ENCODE measurements at places on chromosomes 6 and 20.
A peak's percentile ranks its signal among the peaks of the same experiment; 100 is the strongest.

GRCh38 chr6:27830212-27830599 lies 82.0 kb downstream of the OR2B2 start:
- no peak for DNase-seq

DNA sequence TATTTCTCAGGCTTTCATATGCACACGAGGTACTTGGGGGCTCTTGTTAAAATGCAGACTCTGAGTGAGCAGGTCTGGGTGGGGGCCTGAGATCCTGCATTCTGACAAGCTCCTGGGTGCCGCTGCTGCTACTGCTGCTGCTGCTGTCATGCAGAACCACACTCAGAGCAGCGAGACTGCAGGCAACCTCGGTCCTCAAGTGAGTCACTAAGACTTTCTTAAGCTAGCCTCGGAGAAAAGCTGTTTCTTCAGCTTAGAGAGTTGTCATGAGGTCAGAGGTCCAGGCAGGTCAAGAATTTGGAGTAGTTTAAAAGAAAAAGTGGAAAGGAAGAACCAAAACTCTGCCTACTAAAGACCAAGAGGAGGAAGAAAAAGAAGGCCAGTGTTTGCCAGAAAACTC lies 92.9 kb downstream of the SPTLC3 start:
- DNase-seq: no peak

DNA sequence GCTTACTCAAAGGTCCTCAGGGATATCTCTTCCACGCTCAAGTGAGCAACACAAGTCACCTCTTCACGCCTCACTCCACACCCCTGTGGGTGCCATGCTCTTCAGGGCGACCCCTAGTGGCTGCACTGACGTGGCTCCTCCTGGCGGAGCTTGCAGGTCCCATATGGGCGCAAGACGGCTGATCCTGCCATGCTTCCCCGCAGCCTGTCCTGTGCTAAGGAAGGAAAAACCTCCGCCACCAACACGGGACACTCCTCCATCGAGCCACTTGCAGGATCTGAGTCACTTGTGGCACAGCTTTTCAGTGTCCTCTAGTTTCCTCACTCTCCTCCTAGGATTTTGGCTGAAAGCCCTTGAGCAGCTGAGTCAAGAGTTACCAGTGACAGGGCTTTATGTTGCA lies 90.7 kb downstream of the KHDC1L start:
- DNase-seq: peak; percentile 45

GRCh38 chr6:163661272-163661671 lies 246.8 kb downstream of the QKI start:
- DNase-seq: no peak

DNA sequence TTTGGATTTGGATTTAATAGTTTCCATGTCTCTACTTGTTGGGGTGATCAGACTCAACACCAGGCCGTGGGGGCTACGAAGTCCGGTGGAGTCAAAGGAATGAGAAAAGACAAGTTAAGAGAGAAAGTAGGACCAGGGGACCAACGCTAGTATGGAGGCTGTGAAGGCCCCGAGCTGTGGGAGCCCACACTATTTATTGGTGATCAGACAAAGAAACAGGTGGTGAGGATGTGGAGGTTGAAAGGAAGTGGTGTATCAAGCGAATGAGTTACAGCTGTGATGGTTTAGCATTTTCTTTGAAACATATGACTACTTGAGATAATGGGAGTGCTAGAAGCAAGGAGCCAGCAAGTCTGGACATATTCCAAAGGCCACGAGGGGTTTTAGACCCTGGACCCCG lies 62.4 kb downstream of the AKAP7 start:
- peak; percentile 55 for DNase-seq

- DNase-seq: no peak
Observed at GRCh38 chr6:1849691-1850090, 240.0 kb downstream of the FOXC1 start.

GRCh38 chr6:13466304-13467215 lies 20.8 kb downstream of the GFOD1 start:
- no peak for DNase-seq

GRCh38 chr6:43544461-43544860 lies 27.6 kb downstream of the POLR1C start:
- DNase-seq: no peak

- DNase-seq: peak; percentile 69
Observed at GRCh38 chr6:2970753-2971419, 481 bp downstream of the SERPINB6 start.

GRCh38 chr6:164258421-164258820 lies 843.9 kb downstream of the QKI start:
- DNase-seq: no peak

DNA sequence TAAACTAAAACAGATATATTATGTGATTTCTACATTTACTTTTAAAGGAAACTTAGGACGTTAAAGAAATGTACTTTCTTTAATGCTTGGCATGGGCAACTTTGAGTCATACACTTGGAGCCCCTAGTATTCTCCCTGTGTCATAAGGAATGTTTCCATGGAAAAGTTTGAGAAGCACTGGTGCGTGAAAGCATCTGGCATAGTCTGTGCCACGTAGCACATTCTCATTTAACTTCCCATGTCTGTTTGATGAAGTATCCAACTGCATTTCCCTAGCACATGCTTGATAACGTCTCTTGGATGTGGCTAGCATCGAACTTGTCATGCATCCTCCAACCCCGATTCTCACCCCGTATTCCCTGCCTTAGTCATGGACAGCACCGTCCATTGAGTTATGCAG lies 172.0 kb downstream of the TBC1D7 start:
- DNase-seq: no peak

DNA sequence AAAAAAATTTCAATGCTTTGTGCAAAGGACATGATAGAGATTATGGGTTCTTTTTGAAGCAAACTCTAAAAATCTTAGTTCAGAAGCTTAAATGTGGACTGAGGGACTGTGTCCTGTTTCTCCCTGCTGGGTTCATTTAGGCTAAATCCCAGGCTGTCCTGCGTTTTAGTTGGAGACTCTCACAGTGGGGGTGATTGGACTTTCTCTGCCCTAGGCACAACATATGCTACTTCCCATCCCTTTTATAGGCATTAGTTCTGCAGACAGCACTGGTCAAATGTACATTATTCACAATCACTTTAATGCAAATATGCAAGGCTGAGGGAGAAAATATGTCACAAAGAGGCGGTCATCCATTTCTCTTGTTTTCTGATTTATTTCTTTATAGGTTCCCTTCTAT lies 71.3 kb downstream of the TFAP2B start:
- DNase-seq: no peak
